Liver (tissue), 10 donors: ENCODE measurements at places on chromosomes 1 and 21. TPM values are rescaled to one million over a fixed set of nuclear protein-coding genes. Genes with fewer than 3 reads are reported as not detected.

- H3K27me3 ChIP-seq, result peaks cover 5% of the 10 kb centered on the region
- DNase-seq, result no peak
- H3K36me3 ChIP-seq, result no peaks in the 10 kb centered on the region
- peak overlapping the region; percentile 61 for H3K4me3 ChIP-seq
- H3K4me1 ChIP-seq, result peaks cover 10% of the 10 kb centered on the region
Observed at GRCh38 chr1:39081271-39082009, 55.3 kb downstream of the NDUFS5 start.

GRCh38 chr1:109242387-109242786, 7.0 kb upstream of the CELSR2 start:
- peaks cover 15% of the 10 kb centered on the region for H3K36me3 ChIP-seq
- H3K4me3 ChIP-seq, result no peak overlapping the region
- H3K27ac ChIP-seq, result no peak overlapping the region
- no peak for DNase-seq

- DNase-seq, result no peak
- no peak overlapping the region for H3K4me3 ChIP-seq
- no peaks in the 10 kb centered on the region for H3K27me3 ChIP-seq
- H3K27ac ChIP-seq, result no peak overlapping the region
Observed at GRCh38 chr1:156528875-156529425, 28.4 kb upstream of the MEF2D start.

- H3K27ac ChIP-seq, result no peak overlapping the region
- no peak overlapping the region for H3K4me3 ChIP-seq
- no peaks in the 10 kb centered on the region for H3K36me3 ChIP-seq
- no peak for DNase-seq
- peaks cover 10% of the 10 kb centered on the region for H3K4me1 ChIP-seq
Observed at GRCh38 chr1:185722098-185722497, 12.1 kb upstream of the HMCN1 start.

GRCh38 chr1:243980471-243980870, 70.6 kb upstream of the ZBTB18 start:
- no peaks in the 10 kb centered on the region for H3K36me3 ChIP-seq
- no peak overlapping the region for H3K27ac ChIP-seq
- no peaks in the 10 kb centered on the region for H3K4me1 ChIP-seq
- H3K27me3 ChIP-seq, result no peaks in the 10 kb centered on the region

DNA sequence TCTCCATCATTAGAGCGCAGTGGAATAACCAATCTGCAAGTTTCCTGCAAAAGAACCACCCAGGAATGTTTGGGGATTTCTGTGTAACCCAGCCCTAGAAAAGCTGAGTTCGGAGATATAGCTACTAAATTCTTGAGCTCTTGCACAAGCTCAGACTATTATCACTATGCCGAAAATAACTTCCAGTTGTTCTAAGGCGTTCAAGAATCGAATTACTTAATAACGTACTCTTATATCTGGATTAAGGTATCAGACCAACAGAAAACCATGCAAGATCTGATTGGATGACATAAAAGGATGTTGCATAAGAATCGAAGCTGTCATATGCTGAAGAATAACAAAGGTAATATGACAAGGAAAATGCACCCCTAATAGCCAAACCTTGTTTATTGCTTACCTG, 7.5 kb upstream of the LAMC2 start:
- H3K36me3 ChIP-seq, result no peaks in the 10 kb centered on the region
- no peak overlapping the region for H3K4me3 ChIP-seq
- no peak for DNase-seq
- no peak overlapping the region for H3K27ac ChIP-seq
- H3K27me3 ChIP-seq, result no peaks in the 10 kb centered on the region

DNA sequence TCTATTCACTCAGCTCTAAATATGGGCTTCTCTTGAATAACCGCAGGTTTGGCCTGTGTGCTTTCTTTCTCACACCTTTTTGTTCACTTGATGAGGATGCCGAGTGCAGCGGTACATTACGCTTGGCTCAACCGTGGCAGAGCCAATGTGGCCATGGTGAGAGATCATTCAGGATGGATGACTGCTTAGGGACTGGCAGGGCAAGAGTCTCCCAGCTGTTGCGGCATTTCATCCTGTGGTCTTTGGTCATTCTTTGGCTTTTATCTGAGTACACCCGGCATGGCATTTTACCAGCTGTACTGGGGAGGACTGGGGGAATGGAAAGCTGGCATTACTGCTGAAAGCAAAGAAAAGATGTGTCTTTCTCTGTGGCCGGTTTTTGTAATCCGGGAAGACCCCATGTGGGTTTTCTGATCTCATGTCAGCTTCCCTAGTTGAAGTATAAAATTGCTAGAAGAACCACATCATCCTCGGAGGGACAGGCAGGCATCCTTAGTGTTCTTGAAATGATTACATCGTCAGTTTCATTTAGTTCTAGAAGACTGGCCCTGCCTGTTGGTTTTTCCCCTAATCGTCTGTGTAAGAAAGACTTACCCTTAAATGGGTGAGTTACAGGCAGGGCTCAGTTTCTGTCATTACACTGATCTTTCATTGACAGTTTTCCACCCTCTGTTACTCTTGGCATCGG, 15.1 kb downstream of the PCP4 start:
- no peaks in the 10 kb centered on the region for H3K4me1 ChIP-seq
- no peak overlapping the region for H3K27ac ChIP-seq
- no peaks in the 10 kb centered on the region for H3K27me3 ChIP-seq
- no peak for DNase-seq

DNA sequence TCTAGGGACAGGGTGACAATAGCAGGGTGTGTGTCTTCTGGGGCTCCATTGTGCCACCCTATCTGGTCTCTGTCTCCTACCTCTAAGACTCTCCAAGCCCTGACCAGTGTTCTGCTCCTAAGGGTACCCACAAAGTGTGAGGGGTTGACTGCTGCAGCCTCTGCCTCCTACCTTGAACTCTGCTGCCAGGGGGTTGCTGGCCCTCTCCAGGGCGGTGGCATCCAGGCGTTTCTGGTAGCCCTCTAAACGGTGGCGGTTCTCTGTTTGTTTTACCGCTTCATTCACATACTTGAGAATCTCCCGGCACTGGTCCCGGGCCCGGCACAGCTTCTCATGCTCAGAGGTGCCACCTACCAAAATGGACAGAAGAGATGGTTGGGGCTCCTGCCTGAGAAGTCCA, 24.4 kb downstream of the LRRC71 start:
- H3K27me3 ChIP-seq, result no peaks in the 10 kb centered on the region
- no peaks in the 10 kb centered on the region for H3K4me1 ChIP-seq
- no peak overlapping the region for H3K4me3 ChIP-seq

GRCh38 chr1:37274486-37274885, 199.9 kb upstream of the ZC3H12A start:
- H3K4me1 ChIP-seq, result no peaks in the 10 kb centered on the region
- no peak overlapping the region for H3K27ac ChIP-seq
- no peaks in the 10 kb centered on the region for H3K27me3 ChIP-seq
- H3K4me3 ChIP-seq, result no peak overlapping the region
- H3K36me3 ChIP-seq, result no peaks in the 10 kb centered on the region
- DNase-seq, result no peak

The FMO5 gene
- 123 TPM for polyA plus RNA-seq

The NBPF4 gene
- polyA plus RNA-seq, result not detected

The RHOU gene
- polyA plus RNA-seq, result 11.8 TPM

The CXADR gene
- 26.3 TPM for polyA plus RNA-seq

The IGSF8 gene
- polyA plus RNA-seq, result 17.5 TPM

The RXRG gene
- polyA plus RNA-seq, result 0.44 TPM
